ENCODE measurements at places on chromosomes 1 and 21. TPM values are rescaled to one million over a fixed set of nuclear protein-coding genes. Genes with fewer than 3 reads are reported as not detected.

GRCh38 chr1:112841825-112842224 is 114.2 kb downstream of the SLC16A1 start:
- no peaks in the 10 kb centered on the region for H3K4me1 ChIP-seq
- no peak overlapping the region for H3K4me3 ChIP-seq
- no peak for DNase-seq
- no peaks in the 10 kb centered on the region for H3K36me3 ChIP-seq
- H3K27me3 ChIP-seq, result no peaks in the 10 kb centered on the region

- no peaks in the 10 kb centered on the region for H3K4me1 ChIP-seq
- no peak overlapping the region for H3K27ac ChIP-seq
- H3K4me3 ChIP-seq, result no peak overlapping the region
These were observed 30.0 kb upstream of the NRDC start for GRCh38 chr1:51908499-51908898.

- no peaks in the 10 kb centered on the region for H3K4me1 ChIP-seq
- no peak for DNase-seq
- no peaks in the 10 kb centered on the region for H3K27me3 ChIP-seq
- H3K36me3 ChIP-seq, result no peaks in the 10 kb centered on the region
- H3K4me3 ChIP-seq, result no peak overlapping the region
These were observed 26.5 kb upstream of the VAV3 start for GRCh38 chr1:107991371-107992066.

GRCh38 chr1:248140846-248141245 is 4.1 kb upstream of the OR2M5 start:
- no peak overlapping the region for H3K27ac ChIP-seq
- H3K4me3 ChIP-seq, result no peak overlapping the region
- H3K36me3 ChIP-seq, result no peaks in the 10 kb centered on the region
- no peaks in the 10 kb centered on the region for H3K4me1 ChIP-seq

DNA sequence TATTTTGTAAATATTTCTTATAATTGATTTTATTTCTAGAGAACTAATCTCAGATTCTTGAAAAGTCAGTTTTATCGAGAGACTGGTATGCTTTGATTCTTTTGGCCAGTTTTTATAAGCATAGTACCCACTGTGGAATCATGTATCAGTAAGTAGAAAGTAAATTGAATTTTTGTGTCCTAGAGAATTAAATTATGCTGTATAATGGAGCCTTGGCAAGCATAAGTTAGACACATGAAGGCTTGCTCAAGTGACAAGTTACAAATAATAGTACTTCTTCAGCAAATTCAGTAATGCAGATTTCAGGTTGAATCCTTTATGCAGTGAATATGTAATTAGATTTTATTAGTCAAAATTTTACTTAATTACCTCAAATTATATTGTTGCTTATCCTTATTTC is 40.1 kb downstream of the ADGRL2 start:
- H3K27ac ChIP-seq, result no peak overlapping the region
- no peaks in the 10 kb centered on the region for H3K36me3 ChIP-seq
- peaks cover 8% of the 10 kb centered on the region for H3K4me1 ChIP-seq
- H3K27me3 ChIP-seq, result no peaks in the 10 kb centered on the region
- no peak for DNase-seq

Gene KRTAP7-1
- not detected for total RNA-seq

Gene RGS1
- total RNA-seq, result 127 TPM

Gene KCNE2
- total RNA-seq, result not detected

Gene CXADR
- total RNA-seq, result not detected

Gene NPHP4
- 11.4 TPM for total RNA-seq

Gene SNIP1
- total RNA-seq, result 12.3 TPM

Measured in thoracic aorta (tissue), 2 donors.